ENCODE measurements at places on chromosomes 13 and 19. TPM values are rescaled to one million over a fixed set of nuclear protein-coding genes. Genes with fewer than 3 reads are reported as not detected.

PRR12 gene
- 1.6 TPM for total RNA-seq

PRTN3 gene
- total RNA-seq, result not detected

GRCh38 chr13:36028359-36029025, 102.7 kb downstream of the DCLK1 start:
- no peak for DNase-seq

ZNF799 gene
- 27.0 TPM for total RNA-seq

- DNase-seq, result no peak
Observed at GRCh38 chr13:45149964-45150363, 29.7 kb downstream of the GTF2F2 start.

Measured in HepG2 (cell line).